ENCODE measurements at places on chromosomes 4 and X. TPM values are rescaled to one million over a fixed set of nuclear protein-coding genes. Genes with fewer than 3 reads are reported as not detected.
A peak's percentile ranks its signal among the peaks of the same experiment; 100 is the strongest.

CPEB2 gene
- 14.3 TPM for total RNA-seq

SNCA gene
- total RNA-seq: 2.0 TPM

IGBP1 gene
- total RNA-seq: 46.2 TPM

SPINK2 gene
- 1.9 TPM for total RNA-seq

RASL11B gene
- total RNA-seq: 0.14 TPM

LRIT3 gene
- total RNA-seq: 0.23 TPM

APELA gene
- total RNA-seq: not detected

IRS4 gene
- 0.16 TPM for total RNA-seq

CXCL6 gene
- not detected for total RNA-seq

ASB9 gene
- total RNA-seq: 0.82 TPM

DNA sequence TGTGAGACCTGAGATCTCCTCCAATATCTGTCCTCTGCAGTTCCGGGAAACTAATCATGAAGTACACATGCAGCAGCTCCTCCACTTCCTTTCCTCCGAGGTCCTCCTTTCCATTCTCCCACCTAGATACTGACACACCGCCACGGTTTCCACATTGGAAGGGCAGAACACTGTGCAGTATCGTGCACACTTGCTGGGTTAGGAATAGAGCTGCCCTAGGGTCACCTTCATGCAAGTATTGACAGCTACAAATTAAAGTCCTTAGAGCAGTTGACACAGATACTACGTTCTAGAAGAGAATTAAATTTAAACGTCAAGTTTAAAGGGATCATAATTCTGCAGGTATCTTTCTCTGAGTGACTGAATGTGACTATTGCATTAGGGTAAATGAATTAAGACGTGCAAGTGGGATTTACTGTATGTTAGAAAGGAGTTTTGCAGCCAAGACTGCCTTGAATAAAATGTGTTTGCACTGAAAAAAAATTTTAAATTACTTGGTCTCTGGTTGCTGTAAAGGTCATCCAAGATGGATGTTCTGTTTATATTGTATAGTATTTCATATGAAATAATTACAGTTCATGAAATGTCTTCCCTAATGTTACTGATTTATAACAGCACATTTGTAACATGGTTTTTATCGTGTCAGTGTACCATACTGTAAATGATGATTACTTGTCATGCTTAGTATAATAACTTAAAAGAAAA lies 117.7 kb downstream of the STOX2 start:
- DNase-seq: no peak

GRCh38 chrX:72029483-72030411 lies 102.0 kb downstream of the RTL5 start:
- no peak for DNase-seq

DNA sequence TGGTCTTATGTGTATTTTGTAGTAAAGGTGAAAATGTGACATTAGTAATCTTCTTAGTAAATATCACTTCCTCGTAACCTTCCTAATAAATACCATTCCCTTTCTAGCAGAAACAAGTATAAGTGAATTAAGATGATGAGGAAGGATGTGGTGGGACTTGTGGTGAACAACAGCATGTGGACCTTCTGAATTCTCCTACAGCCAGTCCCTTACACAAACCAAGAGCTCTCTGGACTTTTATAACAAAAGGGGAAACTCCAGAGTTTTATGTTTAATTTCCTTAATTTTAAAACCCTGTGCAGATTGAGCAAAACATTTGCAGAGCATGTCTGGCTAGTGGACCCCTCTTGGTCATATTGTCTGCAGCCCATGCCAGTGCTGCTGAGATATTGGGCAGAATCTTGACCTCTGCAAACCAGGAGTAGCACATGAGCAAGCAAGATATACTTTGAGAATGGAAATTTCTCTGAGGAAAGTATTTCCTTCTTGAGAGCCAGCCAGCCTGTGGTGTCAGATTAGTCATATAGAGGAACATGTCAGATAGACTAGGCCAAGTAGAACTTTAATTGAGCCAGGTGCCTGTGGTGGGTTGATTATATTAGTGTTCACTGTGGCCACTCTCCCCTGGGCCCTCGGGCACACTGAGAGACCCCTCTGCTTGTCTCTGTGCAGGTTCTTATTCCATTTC lies 328.2 kb downstream of the DKK2 start:
- DNase-seq: no peak

DNA sequence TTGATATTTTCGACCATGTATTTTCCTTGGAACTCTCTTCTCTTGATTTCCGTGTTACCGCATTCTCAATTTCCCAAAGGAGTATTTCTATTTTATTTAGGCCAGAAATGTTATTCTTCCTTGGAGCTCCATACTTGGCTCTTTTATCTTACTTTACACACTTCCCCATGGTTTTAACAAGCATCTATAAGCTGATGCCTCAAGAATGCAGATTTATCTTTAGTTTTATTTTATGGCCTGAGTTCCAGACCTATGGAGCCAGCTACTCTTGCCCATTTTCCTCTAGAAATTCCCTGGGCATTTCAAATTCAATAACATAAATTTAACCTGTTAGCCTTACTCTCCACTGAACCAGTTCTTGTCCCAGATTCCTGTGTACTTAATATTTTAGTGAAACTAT lies 43.7 kb downstream of the SULT1E1 start:
- DNase-seq: no peak

DNA sequence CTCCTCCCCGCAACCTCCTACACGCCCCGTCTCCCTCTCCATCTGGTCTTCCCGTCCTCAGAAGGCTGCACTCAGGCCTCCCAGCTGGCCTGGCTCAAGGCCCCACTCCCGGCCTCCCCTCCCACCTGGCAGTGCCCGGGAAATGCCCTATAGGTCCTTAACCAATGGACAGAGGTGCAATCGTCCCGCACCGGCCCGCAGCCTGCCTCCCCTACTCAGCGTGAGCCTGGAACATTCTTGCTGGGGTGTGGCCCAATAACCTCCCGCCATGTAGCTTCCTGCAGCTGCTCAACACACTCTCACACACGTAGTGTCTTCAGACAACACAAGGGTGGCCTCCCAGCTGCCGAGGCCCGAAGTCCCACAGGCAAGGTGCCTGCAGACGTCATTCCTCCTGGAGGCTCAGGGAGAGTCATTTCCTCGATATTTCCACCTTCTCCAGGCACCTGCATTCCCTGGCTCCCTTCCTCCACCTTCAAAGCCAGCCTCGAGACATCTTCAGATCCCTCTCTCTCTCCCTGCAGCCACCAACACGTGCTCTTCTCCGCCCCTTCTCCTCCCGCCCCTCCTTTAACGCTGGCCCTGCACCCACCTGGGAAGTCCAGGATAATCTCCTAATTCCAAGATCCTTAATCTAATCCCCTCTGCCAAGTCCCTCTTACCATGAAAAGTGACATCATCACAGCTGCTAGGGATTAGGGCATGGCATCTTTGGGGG lies 56.2 kb downstream of the ADRA2C start:
- DNase-seq: no peak

DNA sequence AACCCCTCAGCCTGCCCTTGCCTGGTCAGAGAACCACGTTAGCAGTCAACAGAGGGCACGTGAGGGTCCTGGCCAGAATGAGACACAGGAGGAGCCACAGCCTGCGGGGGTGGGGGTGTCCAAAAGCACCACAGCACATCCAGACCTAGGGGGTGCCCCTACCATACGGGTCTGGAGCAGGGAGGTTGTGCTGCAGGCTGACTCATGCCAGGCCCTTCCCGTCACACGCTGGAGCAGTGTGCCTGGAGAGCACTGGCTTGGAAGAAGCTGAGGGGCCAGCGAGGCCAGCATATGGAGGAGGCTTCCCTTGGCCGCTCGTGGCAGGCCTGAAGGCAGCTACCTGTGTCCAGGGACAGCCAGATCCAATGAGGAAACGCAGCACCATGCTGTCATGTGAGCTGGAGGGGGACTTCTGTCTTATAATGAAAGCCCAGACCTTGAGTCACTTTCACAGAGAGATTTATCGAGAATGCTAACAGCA lies 1.5 kb upstream of the IRAK1 start:
- DNase-seq: no peak

GRCh38 chr4:128483041-128483440 lies 195.4 kb upstream of the PGRMC2 start:
- DNase-seq: no peak

- DNase-seq: no peak
These were observed 16.3 kb upstream of the FAT1 start for GRCh38 chr4:186739802-186740434.

GRCh38 chrX:150487369-150488094 lies 80.9 kb upstream of the MTM1 start:
- no peak for DNase-seq

DNA sequence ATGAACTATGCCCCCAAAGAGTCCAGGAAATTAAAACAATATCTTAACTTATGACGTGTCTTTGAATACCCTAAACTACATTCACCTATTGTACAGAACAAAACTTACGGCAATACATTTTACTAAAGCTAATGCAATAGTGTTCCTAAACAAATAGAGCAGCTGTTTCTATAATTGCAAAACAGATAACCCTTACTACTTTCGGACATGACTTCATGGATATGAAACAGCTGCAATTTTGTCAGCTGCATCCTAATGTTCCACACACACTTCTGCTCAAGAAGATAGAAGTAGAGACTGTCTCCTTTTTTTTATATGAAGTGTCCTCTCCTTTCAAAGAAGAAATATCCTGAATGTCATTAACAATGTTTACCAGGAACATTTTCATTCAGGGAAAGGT lies 174.9 kb downstream of the ACTRT1 start:
- no peak for DNase-seq

DNA sequence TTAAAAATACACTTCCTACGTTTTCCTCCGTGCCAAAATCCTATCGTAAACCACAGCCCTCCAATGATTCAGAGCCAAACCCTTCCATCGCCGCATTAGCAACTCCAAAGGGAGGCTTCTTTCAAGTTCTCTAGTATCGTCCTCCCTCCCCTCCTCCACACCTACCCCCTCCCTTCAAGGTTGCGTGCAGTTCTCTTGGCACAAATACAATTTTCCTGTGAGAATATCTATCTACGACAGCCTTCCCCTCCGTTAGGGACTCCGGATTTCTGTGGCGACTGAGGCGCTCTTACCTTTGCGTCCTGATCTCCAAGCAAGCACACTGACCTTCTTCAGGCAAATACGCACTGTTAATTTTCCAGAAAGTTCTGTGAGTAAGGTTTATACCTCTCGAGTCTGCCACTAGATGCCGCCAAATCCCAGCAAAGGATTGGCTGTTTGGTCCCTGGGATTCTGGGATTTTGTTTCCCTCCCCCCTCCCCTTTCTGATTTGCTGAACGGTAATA lies 1.2 kb upstream of the MORF4L2 start:
- DNase-seq: peak; percentile 60

DNA sequence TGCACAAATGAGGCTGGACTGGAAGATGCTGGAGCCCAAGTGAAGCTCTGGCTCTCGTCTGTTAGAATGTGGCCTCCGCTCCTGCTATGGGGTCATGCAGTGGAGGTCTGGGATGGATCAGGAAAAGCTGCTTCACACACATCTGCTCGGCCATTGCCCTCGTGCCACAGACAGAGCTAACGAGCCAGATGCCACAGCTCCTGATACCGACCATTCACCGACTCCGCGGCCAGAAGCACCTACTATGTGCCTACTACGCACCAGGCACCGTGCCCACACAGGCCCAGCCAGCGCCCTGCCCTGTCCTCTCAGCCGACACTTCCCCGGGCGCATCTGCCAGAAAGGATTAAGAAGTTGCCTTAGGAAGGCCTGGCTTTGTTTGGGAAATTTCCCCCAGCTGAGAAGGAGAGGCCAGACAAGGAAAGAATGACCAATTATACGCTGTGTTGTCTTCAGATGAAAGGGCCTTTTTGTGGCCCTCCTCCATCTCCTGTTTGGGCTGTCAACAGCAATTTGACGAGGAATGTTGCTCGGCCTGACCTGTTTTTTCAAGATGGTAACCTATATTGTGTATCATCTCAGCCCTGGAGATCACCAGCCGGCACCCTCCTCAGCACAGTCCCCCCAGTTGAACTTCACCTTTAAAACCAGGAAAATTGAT lies 34.3 kb downstream of the HMX1 start:
- no peak for DNase-seq

GRCh38 chr4:20260821-20261220 lies 9.1 kb downstream of the SLIT2 start:
- DNase-seq: no peak

GRCh38 chr4:10917566-10917965 lies 233.0 kb upstream of the CLNK start:
- DNase-seq: no peak

DNA sequence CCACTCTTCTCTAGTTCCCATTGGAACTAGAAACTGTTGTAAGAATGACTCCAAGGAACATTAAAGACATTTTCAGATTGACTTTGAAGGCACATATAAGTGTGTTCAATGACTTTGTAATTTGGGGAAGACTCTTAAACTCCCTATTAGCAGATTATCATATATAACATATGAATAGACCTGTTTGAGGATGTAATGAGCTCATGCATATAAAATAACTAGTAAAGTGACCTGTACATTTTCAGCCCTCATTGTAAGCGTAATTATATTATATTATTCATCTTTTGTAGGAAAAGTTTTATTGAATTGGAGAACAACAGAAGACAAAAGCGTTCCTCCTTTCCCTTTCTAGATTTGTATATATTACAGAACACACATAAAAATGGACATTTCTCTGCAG lies 455.1 kb downstream of the IL1RAPL1 start:
- DNase-seq: no peak

- DNase-seq: no peak
These were observed 60.1 kb downstream of the GATB start for GRCh38 chr4:151700566-151701316.

DNA sequence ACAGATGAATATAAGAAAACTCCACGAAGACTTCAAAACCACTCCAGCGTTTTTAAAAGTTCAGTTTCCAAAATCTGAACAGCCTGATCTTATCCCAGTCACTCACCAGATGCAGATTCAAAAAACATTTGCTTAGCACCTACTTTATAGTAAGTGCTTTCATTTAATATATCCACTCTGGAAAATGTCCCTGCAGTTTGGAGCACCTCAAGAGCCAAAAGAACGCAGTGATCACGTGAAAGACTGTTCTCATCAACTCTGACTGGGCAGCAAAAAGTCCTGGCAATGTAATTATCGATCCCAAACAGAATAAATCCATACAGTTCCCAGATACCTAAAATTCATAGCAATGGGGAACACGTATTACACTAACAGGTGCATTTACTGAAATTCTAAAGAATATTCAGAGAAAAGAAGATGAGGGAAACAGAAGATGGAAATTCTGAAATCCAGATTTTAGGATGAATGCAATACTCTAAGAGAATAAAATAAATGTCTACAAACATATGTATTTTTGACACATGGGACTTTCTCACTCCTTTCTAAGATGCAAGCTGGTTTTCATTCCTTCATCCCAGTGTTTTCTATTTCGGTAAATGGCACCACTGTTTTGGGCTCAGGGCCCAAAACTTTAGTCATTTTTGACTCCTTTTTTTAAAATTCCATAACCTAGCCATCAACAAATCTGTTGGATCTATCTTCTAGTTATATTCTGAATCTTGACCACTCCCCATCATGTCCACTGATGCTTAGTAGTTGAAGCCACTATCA lies 13.9 kb downstream of the ATP8A1 start:
- no peak for DNase-seq

DNA sequence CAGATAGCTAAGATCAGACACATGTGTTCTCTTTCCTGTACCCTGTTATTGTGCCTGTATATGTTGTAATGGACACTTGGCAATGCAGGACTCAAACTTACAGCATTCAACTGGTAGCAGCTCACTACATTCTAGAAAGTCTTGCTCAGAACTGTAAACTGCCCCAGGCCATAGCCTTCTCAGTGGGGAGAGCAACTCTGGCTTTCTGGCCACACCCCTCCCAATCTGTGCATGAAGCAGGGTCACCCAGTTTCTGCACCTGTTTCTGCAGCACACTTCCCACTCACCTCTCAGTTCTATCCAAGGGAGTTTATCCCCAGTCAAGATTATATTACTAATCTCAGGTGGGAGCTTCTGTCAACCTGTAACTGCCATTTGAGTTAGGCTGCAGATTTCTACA lies 38.9 kb upstream of the TBX22 start:
- no peak for DNase-seq

GRCh38 chrX:133928365-133928764 lies 57.0 kb downstream of the GPC3 start:
- no peak for DNase-seq
